Substantia nigra (tissue), 51 donors: ENCODE measurements at places on chromosomes 4 and X.

GRCh38 chr4:28665306-28665705 lies 1804.7 kb downstream of the STIM2 start:
- DNase-seq, result no peak

DNA sequence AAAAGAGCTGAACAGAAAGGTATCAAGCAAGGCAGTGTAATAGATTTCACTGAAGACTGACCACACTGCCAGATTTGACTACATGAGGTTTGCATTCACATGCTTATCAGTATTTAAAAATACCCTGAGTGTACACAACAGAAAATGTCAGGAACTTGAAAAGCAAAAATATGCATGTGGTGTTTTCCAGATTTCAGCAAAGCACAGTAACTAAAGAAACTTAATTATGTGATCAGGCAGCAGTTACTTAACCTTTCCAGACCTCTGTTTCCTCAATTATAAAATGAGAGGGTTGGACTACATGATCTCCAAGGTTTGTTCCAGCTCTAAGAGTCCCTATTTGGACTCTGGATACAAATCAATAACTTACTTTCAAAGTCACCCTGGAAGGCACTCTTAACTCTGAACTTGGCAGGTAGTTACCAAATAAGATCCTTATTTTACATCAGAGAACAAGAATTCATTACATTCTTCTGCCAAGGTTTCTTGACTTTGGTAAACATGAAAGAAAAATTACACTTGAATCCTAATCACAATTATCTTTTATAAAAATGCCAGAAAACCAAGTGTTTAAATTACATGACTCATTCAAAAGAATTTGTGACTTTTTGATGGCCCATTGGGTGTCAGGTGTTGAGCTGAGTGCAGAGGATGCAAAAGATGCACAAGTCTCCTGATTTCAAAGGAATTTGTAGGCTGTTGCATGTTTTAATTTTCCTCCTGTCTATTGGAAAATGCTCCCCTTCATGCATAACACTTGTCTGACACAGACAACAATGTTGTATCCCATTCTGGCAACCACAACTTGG lies 241.6 kb downstream of the MGST2 start:
- no peak for DNase-seq

GRCh38 chrX:65985922-65986588 lies 53.8 kb downstream of the VSIG4 start:
- no peak for DNase-seq

GRCh38 chrX:51802917-51803688 lies 59.9 kb downstream of the GSPT2 start:
- peak; percentile 1 for DNase-seq

DNA sequence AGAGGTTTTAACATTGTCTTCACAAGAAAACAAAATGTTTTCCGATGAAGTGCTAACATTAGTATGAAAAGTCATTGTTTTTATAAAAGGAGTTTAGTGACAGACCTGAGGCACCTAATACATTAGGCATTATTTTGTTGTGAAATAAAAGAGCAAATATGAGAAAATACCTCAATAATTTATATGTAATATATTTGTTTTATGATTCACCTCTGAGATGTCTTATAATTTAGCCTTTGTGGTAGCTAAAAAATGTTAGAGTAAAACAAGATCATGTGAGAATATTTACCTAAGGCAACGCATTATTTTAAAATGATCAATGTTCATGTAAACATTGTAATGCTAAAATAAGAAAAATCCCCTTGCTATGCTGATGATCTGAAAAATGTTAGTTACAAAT lies 100.9 kb upstream of the WDFY3 start:
- DNase-seq, result no peak

- DNase-seq, result no peak
Observed at GRCh38 chr4:3160438-3160837, 86.0 kb downstream of the HTT start.

- no peak for DNase-seq
Observed at GRCh38 chrX:20361890-20362262, 95.2 kb upstream of the RPS6KA3 start.

- no peak for DNase-seq
Observed at GRCh38 chr4:5753766-5754528, 42.9 kb downstream of the EVC start.

GRCh38 chrX:31353095-31353494 lies 281.3 kb upstream of the FTHL17 start:
- no peak for DNase-seq

DNA sequence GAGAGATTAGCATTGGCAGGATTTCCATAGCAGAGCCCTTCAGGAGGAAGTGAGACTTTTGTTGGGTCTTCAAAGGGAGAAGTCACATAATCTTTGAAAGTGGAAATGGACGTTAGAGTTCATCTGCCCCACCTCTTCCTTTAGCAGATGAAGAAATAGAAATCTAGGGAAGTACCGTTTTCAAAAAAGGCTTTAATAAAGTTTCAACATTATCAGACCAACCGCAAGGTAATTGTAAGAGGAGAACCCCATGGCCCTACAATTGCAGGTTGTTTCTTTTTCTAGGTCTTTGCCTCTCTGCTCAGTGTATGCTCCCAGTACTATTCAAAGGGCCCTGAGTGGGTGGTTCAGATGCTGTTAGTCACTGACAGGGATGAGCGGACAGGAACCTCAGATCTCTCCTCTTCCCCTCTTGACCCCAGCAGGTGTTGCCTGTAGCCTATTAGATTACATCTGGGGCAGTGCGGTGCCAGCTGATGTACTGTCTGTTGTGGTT lies 48.6 kb upstream of the AP1S2 start:
- DNase-seq, result no peak

- DNase-seq, result no peak
Observed at GRCh38 chr4:156873799-156874198, 97.8 kb downstream of the PDGFC start.

DNA sequence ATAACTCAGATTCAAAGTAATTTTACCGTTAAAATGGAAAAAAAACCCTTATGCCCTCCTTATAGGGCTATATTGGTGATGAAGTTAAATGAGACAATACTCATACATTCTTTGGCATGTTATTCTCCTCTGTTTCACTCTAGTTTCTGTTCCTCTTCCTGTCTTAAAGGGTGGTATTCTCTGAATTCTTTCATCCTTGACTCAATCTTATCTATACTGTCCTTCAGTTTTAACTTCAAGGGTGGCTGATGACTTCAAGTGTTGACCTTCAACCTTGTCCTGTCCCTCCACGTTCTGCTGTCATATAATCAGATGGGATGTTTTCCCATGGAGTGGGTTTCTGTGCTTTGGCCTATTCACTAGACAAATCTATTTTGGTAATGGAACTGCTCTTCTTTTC lies 44.0 kb downstream of the ZNF518B start:
- DNase-seq, result no peak

- DNase-seq, result no peak
Observed at GRCh38 chr4:79043138-79043537, 103.9 kb upstream of the PAQR3 start.

DNA sequence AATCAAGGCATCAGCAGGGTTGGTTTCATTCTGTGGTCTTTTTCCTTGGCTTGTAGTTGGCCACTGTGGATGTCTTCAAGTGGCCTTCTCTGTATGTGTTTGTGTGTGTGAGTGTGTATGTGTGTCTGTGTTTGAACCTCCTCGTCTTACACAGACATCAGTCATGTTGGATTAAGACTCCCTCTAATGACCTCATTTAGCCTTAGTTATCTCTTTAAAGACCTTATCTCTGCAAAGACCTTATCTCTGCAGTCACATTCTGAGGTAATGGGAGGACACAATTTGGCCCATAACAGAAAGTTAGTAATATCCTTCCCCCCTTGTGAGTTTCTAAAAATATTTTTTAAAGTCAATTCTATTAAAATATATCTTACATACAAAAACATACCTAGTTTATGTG lies 126.7 kb downstream of the EMCN start:
- DNase-seq, result no peak

DNA sequence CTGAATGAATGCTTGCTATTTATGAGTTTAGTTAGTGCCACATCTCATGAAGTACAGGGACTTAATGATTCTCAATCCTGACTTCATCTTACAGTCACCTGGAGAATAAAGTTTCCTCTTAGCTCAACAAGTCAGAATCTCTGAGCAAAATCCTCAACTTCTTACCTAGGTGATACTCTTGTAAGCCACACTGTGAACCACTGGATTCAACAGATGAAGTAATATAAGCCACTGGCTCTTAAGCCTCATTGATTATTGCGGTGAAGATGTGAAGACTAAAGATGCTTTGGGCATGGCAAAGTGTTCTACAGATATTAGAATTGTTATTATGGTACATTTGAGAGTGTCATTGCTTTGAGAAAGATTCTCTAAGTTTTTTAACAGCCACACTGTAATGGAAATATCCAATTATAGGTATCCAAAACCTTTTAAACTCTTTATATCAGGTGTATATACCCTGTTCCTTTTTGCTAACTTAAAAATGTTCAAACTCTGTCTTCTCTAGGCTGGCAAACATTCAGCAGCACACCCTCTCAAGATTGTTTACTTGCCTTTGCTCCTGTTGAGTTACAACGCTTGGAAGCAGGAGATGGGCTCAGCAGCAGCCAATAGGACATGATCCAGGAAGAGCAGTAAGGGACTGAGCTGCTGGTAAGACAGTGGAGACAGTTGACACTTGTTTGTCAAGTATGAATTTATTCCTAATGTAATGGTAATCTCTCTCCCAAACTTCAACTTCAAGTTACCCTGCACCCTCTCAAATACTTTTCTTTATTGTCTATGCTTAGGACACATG lies 43.4 kb downstream of the TET2 start:
- no peak for DNase-seq

GRCh38 chrX:108064001-108064400 lies 19.1 kb downstream of the VSIG1 start:
- no peak for DNase-seq

GRCh38 chr4:104015680-104016079 lies 295.9 kb upstream of the TACR3 start:
- DNase-seq, result no peak

GRCh38 chrX:130079824-130080406 lies 30.4 kb downstream of the ELF4 start:
- DNase-seq, result peak; percentile 14

DNA sequence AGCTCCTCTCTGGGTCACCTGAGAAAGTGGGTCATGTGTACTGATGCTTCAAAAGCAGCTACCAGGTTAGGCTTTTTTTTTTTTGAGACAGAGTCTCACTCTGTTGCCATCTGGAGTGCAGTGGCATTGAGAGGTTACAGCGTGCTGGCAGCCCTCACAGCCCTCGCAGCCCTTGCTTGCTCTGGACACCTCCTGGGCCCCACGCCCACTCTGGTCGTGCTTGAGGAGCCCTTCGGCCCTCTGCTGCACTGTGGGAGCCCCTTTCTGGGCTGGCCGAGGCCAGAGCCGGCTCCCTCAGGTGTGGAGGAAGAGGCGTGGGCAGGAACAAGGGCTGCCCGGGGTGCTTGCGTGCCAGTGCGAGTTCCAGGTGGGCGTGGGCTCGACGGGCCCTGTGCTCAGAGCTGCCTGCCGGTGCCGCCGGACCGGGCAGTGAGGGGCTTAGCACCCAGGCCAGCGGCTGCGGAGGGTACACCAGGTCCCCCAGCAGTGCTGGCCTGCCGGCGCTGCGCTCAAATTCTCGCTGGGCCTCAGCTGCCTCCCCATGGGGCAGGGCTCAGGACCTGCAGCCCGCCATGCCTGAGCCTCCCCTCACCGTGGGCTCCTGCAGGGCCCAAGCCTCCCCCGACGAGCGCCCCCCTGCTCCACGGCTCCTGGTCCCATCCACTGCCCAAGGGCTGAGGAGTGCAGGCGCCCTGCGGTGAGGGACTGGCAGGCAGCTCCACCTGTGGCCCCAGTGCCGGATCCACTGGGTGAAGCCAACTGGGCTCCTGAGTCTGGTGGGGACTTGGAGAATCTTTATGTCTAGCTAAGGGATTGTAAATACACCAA lies 49.3 kb upstream of the IL21 start:
- no peak for DNase-seq

DNA sequence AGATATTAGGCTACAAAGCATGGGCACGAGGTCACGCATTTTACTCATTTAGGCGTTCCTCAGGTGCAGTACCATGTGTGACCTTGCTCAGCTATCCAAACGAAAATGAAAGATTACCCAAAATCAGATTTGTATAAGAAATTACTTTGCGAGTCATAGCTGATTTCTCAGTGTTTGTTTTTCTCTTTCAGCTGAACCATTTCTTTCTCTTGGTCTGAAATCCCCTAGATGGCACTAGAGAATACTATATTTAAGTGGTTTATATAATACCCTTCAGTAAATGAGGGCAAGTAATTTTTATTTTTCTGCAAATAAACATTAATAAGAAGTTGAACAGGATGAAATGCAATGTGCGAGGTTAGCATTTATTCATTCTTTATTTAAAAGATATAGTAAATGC lies 496.6 kb downstream of the STIM2 start:
- DNase-seq, result no peak

- no peak for DNase-seq
Observed at GRCh38 chrX:131812847-131813825, 210.0 kb upstream of the STK26 start.

- no peak for DNase-seq
Observed at GRCh38 chr4:121697564-121697963, 784 bp upstream of the ANXA5 start.

- no peak for DNase-seq
Observed at GRCh38 chr4:8645753-8646124, 53.2 kb downstream of the CPZ start.

- no peak for DNase-seq
Observed at GRCh38 chr4:130338851-130339250, 1242.9 kb downstream of the C4orf33 start.

DNA sequence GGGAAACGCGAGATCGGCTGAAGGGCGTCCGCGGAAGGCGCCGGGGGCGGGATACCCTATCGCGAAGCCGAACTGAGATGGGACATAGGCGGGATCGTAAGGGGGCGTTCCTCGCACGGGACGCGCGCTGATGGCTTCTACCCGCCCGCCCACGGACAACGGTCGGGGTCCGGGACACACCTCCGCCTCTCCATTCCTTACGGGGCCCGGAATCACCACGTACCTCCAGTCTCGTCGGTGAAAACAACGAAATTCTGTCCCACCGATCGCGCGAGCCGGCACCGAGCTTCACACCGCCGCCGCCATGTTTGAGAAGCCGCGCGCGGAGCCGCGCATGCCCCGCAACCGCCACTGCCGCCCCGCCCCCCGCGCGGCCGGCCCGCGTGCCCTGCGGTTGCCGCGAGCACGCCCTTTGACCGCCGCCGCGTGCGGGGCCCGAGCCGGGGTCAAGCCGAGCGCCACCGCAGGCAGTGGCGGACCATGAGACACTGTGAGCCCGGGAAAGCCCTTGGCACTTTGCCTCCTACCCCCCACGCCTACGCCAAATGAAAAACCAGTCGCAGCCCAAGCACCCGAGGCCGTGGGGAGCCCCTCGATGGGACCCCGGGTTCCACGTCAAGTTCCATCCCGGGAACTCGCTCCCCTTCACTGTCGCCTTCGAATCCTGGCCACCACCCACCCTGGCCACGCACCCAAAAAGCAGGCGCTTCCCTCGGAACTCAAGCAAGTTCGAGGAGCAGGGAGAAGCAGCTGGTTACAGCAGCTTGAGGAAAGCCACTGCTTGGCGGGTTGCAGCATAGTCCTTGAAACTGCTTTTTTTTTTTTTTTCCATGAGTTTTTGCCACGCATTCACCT lies at the start of gene SCML2:
TSS of gene SCML2 (minus strand) at position 320 of the 855 bp plus-strand sequence. CDS start 20,617 bp downstream, outside the sequence.
- no peak for DNase-seq
